ENCODE measurements at places on chromosomes 5 and 9. TPM values are rescaled to one million over a fixed set of nuclear protein-coding genes. Genes with fewer than 3 reads are reported as not detected.

- no peak for DNase-seq
Measured at GRCh38 chr5:67623078-67623477, 426.5 kb upstream of the CD180 start.

DNA sequence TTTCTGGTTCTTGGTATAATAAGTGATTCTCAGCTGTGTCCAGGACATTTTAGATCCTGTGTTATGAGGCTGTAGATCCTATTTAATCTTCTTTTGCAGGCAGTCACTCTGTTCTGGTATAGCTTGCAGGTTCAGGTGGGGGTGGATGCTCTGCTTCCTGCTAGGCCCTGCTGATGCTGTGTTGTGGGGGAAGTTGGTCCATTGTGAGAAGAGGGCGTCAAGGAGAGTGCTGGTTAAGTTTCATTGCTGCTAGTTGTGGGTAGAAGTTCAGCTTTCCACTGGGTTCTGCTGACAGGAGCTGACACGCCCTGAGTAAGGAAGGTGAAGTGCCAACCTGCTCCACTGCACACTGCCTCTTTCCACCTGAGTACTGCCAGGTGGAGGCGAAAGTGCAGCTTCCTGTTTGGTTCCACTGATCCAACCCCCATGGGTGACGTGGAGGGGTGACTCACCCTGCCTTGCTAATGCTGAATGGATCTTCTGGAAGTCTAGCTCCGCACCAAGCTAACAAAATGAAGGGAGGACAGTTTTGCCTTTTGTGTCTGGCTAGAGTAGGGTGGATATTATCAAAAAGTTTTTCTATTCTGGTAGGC is 16.3 kb downstream of the NMRK1 start:
- no peak for DNase-seq

DNA sequence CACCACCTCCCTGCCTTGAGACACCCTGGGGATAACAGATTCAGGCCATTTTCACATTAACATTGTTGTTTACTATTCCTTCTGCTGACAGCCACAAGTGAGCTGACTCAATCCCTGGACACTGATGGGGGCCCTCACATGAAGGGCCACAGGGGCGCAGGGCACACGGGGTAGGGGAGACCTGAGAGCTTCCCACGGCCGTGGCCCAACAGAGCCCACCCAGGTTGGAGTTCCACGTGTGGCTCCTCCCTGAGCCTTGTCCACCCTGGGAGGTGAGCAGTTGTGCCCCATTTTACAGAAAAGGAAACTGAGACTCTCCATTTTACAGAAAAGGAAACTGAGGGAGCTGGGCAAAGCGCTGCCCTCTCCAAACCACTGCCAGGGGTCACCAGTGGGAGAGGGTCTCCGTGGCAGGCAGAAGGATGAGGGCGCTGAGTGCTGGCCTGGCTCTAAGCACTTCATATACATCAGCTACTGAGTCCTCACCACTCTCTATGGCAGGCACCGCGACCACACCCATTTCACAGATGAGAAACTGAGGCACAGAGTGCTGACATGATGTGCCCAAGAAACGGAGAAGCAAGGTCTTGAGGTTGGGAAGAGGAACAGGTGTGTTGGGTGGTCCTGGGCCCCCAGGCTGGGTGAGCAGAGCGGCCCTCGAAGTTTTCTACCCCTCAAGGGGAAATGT is 2.3 kb downstream of the NINJ1 start:
- no peak for DNase-seq

DNA sequence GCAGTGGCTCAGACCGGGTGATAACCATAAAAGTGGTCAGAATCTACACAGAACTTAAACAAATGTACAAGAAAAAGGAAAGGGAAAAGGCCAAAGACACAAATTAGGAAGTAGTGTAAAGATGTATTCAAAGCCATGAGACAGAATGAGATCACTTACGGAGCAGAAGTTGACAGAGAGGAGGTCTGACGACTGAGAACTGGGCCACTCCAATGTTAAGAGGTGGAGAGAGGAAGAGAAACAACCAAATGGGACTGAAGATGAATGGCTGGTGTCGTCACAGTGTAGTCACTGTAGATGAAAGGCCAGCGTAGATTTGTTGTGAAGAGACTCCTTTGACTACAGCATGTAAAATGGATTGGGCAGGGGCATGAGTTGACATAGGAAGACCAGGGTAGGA is 114.4 kb downstream of the DROSHA start:
- no peak for DNase-seq

- no peak for DNase-seq
Measured at GRCh38 chr5:14531668-14532067, 49.9 kb upstream of the OTULINL start.

MSH3 gene
- 13.3 TPM for total RNA-seq
